ENCODE measurements at places on chromosomes 5 and 9.

- no peak for DNase-seq
These were observed 16.7 kb downstream of the TGFBR1 start for GRCh38 chr9:99121604-99122003.

DNA sequence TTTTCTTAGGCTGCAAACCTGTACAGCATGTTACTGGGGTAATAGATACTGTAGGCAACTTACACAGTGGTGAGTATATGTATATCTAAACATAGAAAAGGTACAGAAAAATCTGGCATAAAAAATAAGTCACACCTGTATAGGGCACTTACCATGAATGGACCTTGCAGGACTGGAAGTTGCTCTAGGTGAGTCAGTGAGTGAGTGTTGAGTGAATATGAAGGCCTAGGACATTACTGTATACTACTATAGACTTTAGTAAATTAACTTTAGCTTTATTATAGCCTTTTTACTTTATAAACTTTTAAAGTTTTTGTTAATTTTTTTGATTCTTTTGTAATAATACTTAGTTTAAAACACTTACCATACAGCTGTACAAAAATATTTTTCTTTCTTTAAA lies 51.3 kb downstream of the DENND4C start:
- no peak for DNase-seq

GRCh38 chr5:172114875-172115422 lies 73.1 kb downstream of the STK10 start:
- no peak for DNase-seq

DNA sequence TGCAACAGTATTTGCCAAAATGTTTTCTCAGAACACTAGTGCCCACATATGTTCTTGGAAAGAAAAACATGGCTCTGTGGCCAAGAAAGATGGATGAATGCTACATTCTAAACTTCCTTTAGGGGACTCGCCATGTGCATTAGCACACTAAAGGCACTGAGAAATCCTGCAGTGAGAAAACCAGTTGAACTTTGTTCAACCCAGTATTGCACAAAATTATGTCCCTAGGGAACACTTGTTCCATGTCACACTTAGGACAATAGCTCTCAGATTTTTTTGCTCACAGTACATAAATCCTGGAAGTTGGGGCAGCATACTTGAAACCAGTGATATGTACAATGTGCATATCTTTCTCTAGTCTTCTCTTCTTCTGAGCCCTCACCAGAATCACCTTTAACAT lies 96.6 kb downstream of the ADRB2 start:
- DNase-seq = no peak

DNA sequence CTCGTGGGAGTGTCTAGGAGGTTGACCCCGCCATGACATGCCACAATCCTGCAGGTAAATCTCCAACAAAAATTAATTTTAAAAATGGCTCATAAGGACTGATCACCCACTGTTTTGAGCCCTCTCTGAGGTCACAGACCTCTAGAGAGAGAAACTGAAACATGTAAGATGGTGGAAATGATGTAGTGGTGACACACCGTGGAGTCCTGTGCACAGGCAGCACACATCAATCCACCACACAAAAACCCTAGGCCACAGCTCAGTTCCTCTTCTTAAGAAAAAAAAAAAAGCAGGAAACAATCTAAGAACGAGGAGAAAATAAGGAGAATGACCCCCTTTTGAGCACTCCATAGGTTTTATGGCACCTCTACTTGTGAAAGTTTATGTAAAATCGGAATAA lies 93.8 kb upstream of the FAM120A start:
- no peak for DNase-seq
